EH (cell line): ENCODE measurements at places on chromosomes 5 and 9.
A peak's percentile ranks its signal among the peaks of the same experiment; 100 is the strongest.

DNA sequence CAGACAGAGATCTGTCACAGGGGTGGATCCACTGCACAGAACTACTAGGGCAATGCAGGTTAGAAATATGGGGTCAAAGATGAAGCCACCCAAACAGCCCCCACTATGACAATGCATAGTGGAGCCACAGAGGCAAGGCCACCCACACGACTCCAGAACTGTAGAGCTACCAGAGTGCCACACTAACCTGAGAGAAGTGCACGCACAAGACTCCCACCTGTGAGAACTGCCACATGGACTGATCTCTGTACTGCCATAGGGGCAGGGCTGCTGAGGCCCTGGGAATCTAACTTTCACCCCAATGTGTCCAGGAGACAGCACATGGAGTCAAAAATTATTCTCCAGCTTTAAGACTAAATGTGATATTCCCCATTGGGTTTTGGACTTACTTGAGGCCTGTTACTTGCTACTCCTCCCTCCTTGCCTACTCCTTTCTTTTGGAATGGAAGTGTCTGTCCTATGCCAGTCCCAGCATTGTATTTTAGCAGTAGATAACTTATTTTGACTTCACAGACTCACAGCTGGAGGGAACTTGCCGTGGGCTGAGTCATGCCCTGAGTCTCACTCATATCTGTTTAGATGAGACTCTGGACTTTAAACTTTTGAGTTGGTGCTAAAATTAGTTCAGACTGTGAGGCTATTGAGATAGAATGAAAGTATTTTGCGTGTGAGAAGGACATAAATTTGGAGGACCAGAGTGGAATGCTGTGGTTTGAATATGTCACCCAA lies 853.3 kb downstream of the MAT2B start:
- DNase-seq, result no peak

- no peak for DNase-seq
These were observed 1072.7 kb downstream of the NR2F1-AS1 start for GRCh38 chr5:92508271-92508670.

DNA sequence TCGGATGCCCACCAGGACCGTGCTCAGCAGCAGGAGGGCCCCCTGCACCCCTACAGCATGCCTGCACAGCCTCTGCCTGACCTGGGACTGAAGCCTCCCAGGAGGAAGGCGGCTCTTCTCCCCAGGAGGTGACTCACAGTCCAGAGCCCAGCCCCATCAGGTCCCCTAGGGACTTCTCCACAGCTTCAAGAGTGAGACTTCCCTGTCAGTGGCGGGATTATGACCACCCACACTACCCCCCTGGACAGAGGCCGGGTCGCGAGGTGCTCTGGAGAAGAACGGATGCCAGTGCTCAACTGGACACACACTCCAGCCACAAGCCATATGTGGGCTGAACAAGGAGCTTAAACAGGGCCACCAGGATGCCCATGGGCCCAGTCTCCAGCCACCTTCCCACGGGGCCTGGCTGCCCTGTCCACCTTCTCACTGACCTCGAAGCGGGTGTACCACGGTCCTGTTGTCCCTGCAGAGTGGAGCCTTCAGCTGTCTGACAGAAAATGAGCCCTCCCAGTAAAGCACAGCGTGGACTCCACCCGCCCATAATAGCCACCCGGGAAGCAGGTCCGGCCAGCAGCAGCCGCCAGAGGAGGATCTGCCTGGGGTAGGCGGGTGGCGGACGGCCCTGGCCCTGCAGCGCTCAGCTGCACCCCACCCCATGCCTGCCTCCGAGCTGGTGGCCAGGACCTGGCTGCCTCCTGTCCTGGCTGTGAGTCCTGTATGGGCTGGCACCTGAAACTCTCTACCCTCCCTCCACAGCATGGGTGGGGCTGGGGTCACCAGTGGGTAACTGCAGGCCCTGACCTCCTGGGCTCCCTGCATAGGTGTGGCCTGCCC lies 54.7 kb downstream of the SEMA4D start:
- DNase-seq, result peak; percentile 5

DNA sequence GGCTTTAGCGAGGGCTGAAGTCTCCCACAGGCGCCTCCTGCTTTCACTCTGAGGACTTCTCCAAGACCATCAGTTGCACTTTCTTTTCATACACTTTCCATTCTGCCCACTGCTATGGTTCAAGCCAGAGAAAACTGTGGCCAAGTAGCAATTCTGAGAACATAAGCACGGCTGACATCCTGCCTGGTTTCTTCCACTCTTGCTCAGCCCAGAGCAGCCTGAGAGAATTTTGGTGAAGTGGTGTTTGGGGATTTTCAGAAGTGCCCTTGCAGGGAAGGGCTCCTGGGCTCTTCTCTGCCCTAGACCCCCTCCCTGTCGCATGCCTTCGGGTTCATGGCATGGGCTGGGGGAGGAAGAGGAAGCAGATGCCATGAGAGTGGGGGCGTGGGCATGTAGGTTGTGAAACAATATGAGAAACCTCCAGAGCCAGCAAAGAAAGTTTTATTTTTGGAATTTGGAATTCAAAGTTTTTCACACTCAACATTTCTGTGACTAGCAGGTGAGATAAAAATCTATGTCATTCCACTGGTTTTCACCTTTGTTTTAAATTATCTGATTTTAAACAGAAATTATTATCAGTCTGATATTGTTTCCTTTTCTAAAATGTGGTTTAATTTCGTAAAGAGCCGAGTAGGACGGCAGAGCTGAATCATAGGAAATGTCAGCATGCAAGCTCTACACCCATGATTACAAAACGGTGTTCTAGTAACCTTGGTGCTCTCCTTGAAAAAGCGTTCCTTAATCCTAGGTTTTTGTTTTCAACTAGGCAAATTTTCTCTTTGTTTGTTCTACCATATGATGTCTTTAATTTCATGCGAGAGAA lies 27.8 kb upstream of the TNFSF8 start:
- DNase-seq, result no peak

DNA sequence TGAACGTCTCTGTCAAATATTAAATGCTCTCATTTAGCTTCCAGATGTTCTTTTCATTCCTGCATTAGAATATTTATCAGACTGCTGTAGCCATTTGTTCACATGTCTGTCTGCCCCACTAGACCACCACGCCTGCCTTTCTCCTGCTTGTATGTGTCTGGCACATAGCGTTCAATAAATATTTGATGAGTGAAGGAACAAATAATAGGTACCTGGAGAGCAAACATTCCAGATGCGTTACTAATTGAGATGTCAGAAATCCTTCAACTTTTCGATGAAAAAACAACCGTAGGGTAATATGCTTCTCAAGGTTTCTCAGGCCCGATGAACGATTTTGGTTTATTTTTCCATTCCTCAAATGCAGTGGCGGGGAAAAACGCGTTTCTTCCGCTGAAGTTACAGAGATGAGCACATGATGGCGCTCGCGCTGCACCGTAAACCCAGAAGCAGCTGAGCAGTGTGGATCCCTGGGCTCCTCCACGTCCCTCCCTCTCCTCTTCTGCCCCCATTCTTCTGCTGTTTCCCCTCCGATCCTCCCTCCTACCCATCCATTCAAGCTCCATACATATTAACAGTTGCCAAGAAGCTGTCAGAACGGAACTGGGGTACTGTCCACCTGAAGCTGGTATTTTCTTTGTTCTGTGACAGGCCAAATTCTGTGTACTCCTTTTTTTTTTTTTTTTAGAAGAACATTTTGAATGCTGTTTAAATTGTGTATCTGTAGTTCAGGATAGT lies 245.4 kb downstream of the MPDZ start:
- DNase-seq, result peak; percentile 58

DNA sequence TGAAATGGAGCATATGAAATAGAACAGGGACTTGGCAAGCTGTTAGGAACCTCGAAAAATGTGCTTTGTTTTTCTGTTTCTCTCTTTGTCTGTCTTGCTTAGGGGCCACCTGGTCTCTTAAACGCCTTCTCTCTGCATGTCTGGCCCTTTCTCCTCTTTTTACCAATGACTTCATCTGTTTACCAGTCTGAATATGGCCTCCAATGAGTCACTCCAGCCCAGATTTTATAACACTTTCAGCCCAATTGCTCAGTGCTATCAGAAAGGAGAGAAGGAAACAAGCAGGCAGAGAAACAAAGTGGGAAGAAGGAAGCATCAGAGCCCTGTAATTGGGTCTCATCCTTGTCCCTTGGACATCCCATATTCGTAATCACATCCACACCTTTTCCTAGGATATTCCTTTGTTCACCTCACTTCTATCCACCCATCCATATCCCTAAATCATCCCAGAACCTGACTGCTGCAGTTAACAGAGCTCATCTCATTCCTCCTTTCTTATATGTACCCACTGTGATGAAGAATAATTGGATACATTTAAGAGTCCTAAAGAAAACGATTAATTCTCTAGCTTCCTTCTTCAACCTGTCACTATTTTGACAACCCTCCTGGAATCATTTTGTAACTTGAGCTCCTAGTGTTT lies 151.8 kb upstream of the GPR151 start:
- DNase-seq, result peak; percentile 22

- no peak for DNase-seq
These were observed 157.5 kb downstream of the COL23A1 start for GRCh38 chr5:178432421-178433272.

DNA sequence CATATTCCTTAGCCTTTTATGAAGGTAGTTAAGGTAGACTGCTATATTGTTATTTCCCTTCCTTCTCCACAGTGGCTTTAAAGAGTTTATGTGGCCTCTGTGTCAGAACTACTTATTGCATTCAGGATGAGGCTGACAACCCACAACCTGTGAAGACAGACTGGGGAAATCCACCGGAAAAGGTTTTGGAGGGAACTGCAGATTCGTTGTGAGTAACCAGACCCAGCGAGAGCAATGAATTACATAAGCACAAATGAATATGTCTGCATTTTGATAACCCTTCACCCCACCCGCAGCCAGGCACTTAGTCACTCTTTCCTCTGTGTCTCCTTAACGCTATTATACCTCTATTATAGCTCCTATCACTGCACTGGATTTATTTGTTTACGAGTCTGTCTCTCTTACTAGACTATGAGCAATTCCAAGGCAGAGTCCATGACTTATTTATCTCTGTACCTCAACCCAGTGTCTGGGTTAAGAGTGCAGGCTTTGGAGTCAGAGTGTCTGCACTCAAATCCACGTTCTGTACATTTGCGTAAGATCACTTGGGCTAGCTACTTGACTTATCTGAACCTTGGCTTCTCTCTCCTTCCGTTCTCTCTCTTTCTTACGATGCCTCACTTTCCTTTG lies 19.2 kb downstream of the KCTD16 start:
- DNase-seq, result peak; percentile 78

DNA sequence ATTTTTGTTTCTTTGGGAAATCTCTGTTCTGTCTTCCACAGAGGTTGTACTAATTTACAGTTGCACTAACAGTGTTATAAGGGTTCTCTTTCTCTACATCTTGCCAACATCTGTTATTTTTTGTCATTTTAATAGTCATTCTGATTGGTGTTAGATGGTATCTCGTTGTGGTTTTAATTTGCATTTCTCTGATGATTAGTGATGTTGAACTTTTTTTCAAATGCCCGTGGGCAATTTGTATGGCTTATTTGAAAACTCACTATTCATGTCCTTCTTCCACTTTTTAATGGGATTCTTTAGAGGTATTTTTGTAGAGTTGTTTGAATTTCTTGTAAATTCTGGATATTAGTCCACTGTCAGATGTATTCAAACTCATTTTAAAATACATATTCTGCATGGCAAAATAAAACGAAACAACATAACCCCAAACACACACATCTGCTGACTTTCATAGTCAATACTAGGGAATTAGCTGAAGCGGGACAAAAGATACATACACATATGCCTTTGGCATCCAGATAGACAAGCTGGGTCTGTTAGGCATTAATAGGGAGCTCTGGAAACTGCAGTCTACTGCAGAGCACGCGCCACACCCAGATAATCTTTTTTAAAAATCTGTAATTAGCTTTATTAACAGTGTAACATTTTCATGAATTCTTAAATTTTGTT lies 5.8 kb upstream of the SPATA31C2 start:
- DNase-seq, result peak; percentile 29

GRCh38 chr5:141843156-141843927 lies 34.9 kb downstream of the PCDH1 start:
- DNase-seq, result peak; percentile 86

- no peak for DNase-seq
These were observed 134.8 kb upstream of the ADAMTS16 start for GRCh38 chr5:5005353-5005752.

DNA sequence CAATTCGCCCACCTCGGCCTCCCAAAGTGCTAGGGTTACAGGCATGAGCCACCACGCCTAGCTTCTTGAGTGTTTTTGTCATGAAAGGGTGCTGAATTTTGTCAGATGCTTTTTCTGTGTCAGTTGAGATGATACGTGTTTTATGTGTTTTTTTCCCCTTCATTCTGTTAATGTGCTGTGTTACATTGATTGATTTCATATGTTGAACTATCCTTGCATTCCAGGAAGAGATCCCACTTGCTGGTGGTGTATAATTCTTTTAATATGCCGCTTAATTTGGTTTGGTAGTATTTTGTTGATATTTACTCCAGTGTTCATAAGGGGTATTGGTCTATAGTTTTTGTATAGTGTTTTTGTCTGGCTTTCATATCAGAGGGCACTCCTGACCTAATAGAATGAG lies 13.6 kb downstream of the ZBTB43 start:
- no peak for DNase-seq

DNA sequence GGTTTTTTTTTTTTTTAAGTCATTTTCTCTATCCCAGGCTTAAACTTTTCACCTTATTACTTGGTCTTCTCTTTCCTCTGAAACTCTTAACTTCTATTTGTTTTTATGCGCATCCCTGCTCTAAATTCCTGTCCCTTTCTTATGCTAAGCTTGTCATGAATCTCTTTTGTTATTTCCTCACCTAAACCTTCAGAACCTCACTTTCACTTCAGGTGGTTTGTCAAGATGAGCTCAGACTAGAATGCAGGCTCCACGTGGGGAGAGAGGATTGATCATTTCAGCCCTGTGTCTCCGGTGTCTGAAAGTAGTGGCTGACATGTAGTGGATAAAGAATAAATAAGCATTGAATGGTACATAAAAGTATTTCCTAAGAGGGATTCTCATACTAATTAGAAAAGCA lies 63.6 kb downstream of the ANXA1 start:
- DNase-seq, result no peak

DNA sequence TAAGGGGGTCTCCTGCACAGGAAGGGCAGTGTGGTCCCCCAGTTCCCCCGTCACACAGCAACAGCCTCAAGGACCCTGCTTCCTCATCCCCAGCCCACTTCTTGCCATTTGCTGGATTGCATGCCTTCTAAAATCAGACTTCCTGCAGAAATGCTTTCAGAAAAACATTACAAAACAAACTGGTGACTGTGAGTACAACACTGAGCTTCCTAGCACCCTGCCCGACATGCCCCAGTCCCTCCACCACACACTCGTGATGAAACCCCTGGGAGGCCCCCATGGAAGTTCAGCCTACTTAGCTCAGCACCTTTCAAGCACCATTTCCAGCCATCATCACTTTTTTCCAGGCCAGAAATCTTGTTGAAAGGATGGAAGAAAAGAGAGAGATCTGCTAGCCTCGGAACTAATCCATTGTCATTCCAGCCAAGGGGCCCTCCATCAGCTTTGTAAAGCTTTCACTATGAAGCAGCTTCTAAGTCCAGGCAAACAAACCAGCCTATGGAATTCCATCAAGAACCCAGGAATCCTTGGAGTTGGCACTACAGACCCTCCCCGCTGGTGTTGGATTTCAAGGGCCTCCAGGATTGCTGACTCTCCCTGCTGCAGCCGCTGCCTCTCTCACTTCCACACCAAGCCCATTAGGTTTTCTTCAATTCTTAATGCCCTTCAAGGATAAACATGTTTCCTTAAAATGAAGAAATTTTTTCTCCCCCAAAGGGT lies 114.6 kb downstream of the C5orf15 start:
- DNase-seq, result no peak
